ENCODE measurements at places on chromosomes 5 and 9.
A peak's percentile ranks its signal among the peaks of the same experiment; 100 is the strongest.

GRCh38 chr9:13278368-13279246, 885 bp downstream of the MPDZ start:
- DNase-seq: peak; percentile 56

DNA sequence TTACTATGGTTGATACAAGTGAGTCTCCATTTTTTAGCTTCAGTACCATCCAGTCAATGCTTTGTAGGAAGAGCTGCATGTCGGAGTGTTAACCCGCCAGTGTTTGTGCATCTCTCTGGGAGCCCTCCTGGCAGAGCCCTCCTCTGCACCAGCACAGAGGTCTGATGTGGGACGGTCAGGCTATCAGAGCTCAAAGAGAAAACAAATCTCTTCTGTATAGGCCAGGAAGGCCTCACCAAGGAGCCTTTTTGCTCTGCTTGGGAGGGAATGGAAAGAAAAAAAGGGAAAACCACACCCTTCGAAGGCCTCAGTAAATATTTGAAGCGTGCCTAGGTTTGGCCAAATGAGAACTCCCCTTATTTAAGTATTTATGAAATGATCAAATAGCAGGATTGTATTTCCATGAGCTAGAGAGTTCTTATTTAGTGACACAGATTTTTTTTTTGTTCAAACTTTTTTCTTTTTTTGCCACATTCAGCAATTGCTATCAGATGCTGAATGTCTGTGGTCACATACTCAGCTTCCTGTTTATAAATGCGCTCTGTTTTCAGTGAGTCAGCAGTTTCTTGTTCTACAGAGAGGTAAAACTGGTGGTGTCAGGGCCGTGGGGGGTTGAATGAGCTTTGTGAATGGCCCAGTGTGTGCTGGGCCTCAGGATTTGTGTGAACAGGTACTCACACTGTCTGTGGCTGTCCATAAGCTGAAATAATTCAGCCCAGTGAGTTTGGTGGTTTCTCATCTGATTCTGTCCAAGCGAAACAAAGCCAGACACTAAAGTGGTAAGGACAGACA, 226.6 kb downstream of the SNX18 start:
- DNase-seq: peak; percentile 61

DNA sequence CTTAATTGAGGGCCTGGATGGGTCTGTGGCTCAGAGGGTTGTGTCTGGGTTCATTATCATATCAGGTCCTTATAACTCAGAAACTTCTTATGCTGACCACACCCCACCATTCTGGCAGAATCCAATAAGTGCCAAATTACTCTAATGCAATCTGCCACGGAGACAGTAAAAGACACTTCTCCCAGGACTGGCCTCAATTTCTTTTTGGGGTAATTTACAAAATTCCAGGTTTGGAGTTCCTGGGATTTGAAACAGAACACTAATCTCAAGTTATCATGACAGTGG, 187.8 kb downstream of the GNAQ start:
- DNase-seq: no peak

DNA sequence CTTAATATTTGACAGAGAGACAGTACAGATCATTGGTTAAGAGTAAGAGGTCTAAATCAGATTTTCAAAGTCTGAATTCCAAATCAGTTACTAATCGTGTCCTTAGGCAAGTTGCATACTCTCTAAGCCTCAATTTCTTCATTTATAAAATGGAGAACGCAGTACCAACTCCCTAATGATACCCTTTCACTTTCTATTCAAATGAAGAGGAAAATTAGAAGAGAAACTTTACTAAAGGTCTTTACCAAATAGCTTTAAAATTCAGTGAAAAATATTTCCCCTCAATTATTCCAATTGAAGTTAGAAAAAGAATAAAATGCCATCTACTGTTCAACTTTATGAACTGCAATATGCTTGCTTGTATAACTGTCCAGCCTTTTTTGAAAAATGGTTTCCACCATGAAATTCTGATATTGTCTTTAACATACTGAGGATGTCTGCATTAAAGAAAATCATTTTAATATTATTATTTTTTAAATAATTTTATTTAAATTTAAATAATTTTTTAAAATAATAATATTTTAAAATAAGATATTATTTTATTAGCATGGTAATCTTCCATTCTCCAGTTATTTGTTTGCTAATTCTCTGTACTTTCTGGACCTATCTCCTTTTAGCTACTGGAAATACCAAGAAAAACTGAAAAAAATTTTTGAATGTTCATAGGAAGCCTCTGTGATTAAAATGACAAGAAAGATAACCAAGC, 36.0 kb downstream of the POC5 start:
- peak; percentile 67 for DNase-seq

DNA sequence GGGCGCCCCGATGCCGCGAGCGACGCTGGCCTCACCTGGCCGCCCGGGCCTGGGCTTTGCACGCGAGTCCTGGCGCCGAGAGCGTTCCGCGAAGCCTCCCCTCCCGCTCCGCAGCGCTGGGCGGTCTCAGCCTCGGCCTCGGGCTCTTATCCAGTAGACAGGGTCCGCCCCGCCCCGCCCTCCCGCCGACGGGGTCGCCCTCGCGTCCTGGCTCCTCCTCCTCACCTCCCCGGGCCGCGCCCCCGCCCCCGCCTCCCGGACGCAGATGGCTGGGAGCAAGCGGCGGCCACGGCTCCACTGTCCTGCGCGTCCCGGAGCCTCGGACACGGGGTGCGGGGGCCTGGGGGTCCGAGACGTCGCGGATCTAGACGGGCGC, at the start of gene SLC6A3:
Gene SLC6A3 (minus strand): TSS at position 128 of the 376 bp plus-strand sequence. CDS start 2,243 bp downstream, outside the sequence.
- no peak for DNase-seq

Measured in kidney capillary endothelial cell (primary cell).